ENCODE measurements at places on chromosomes 4 and X.

DNA sequence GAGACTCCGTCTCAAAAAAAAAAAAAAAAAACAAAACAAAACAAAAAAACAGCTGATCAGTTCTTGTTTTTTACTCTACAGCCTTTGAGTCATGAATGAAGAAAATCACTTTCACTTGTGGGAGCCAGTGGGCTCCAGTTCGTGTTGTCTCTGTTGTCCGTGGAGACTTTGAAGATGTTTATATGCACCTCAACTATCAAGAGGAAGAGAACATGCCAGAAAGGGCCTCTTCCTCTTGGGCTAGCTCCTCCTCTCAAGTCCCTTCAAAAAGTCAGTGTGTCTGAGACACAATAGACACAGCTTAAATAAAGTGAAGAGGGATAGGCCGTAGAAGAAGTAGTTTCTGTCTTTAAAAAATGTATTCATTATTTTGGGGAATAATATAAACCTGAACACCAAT, 182.7 kb downstream of the KDR start:
- no peak for DNase-seq

GRCh38 chrX:48703642-48704481, 7.3 kb downstream of the SUV39H1 start:
- no peak for DNase-seq

DNA sequence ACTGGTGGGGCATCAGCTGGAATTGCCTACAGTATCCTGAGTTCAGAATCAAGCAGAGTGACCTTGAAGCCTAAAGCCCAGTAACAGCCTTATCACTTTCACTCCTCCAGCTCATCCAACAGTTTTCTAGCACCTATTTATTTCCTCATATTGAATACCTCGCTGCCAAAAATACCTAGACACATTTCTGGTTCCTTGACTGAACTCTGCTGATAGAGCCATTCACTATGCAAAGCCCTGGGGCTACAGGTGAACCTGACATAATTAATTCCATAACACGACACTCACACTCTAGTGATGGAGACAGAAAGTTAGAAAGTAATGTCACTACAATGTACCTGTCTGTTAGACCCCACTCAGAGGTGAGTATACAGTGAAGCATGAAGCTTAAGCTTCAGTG, 149.0 kb upstream of the STX18 start:
- DNase-seq = no peak

DNA sequence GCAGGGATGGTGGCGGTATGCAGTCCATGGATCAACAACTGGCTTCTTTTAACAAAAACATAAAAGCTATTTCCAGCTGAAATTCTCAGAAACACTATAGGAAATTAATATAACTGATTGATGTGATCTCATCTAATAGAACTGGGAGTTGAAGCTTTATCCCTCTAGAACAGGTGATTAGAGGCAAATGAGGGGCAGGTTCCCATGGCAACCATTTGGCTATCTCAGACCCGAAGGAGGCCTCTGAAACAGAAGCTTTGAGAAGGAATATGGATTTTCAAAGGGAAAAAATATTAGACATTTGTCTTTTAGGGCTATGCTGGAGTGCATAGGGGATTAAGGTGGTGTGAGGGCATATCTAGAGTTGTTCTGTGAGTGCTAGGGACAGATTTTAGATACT, 50.0 kb downstream of the IGSF1 start:
- DNase-seq = no peak

DNA sequence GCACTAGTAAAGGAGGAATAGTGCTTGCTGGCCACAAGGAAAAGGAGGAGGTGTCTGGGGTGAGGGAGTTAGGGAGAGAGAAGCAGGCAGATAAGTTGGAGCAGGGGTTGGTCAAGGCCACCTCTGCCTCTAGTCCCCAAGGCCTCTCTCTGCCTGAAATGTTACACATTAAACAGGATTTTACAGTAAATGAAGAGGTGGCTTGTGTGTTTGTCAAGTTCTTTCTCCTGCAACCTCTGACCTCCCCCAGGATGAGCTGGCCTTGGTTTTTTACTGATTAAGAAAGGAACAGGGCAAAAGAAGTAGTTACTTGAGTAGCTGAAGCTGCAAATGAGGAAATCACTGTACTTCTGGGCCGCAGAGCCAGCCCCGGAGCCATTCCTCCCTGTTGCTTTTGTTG, 2.0 kb downstream of the GJB1 start:
- DNase-seq = no peak

- DNase-seq = no peak
These were observed 892.8 kb upstream of the DIAPH2 start for GRCh38 chrX:95791876-95792275.

- DNase-seq = no peak
These were observed 64.8 kb downstream of the CD40LG start for GRCh38 chrX:136712650-136713310.

All from AG04450 (cell line).